ENCODE measurements at places on chromosomes 13 and 19.

DNA sequence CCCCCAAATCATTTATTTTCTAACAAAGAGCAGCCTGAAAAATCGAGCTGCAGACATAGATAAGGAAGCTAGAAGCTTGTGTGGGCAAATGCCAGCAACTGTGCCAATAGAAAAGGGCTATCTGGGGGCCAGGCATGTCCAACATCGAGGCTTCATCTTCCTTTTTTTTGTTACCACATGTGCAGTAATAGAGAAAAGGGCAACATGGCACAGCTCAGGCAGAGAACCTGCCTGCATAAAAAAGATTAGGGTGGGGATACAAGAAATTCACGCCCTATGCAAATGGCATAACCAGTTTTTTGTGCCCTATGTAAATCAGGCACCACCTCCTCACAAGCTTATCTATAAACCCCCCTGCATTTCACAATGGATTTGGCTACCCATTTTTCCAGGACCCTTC lies 60.4 kb upstream of the ABCC4 start:
- DNase-seq = no peak

GRCh38 chr13:108944760-108945159 lies 315.3 kb downstream of the MYO16 start:
- DNase-seq = no peak

GRCh38 chr13:48231933-48232332 lies 1.1 kb upstream of the ITM2B start:
- DNase-seq = no peak

DNA sequence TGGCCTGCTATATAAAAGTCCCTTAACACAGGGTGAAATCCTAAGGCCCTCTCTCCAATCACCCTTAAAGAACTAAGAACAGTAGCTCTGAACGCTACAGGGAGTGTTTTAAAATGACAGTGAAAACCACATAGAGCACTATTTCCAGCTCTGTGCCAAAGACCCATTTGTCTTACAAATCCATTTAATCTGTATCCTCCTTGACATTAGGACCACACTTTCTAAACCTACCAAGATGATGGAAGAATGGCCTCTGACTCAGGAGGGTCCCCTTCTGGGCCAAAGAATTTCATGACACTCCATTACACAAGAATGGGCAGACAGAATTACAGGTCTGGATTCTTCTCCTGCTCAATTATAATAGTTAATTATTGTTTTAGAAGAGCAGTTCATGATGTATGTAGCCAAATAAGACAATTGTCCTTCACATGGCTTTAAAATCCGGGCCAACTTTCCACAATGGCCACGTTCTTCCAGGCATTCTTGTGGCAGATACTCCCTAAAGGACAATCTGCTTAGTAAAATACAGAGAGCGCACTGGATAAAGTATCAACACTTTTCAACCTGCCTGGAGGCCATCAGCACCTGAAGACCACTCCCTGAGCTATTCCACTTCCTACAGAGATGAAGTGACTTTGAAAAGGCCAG lies 61.0 kb downstream of the STK24 start:
- no peak for DNase-seq

DNA sequence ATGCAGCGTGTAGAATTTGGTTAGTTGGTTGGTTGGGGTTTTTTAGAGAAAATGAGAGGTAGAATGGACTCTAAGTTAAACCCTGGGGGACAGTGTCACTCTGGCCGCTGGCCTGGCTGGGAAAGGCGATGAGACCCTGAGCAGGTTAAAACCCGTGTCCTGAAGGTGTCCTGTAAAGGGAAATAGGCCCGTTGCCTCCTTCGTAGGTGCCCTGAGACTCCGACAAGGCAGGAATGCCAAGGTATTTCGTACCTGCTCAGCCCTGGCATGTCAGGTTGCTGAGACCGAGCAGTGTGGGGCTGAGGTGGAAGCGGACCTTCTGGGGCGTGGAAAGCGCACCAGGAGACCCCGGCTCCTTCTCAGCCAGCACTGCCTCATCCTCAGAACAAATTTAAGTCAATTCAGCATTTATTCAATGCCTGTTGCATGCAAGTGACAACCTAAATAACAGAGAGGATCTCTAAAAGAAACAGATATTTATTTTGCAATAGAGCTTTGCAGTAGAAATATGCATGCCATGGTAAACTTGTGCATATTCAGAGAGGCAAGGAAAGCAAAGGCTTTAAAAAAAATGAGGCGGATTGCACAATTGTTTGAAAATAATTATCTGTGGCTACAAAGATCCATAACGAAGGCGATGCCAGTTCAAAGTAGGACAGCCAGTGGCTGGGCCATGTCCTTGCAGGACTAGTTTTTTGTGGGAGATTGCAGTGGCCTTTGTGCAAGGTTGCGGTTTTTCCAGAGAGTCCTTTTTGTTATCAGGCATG lies 1.4 kb upstream of the RAB20 start:
- no peak for DNase-seq

DNA sequence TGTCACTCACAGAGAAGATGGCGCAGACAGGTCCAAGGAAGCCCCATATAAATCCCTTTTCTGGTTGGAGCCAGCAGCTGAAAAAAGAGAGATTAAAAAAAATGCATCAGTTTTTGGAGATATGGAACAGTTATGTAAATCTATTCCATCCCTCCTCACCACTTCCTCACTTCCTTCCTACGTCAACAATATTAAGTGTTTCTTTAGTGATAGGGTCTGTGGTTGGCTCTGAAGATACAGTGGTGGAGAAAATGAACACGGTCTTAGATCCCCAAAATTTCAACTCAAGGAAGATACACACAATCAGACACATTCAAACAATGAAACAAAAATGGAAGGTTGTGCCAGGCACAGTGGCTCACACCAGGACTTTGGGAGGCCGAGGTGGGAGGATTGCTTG lies 31.5 kb downstream of the ADGRE2 start:
- DNase-seq = no peak

GRCh38 chr19:34838753-34839431 lies 65.9 kb upstream of the ZNF599 start:
- no peak for DNase-seq

DNA sequence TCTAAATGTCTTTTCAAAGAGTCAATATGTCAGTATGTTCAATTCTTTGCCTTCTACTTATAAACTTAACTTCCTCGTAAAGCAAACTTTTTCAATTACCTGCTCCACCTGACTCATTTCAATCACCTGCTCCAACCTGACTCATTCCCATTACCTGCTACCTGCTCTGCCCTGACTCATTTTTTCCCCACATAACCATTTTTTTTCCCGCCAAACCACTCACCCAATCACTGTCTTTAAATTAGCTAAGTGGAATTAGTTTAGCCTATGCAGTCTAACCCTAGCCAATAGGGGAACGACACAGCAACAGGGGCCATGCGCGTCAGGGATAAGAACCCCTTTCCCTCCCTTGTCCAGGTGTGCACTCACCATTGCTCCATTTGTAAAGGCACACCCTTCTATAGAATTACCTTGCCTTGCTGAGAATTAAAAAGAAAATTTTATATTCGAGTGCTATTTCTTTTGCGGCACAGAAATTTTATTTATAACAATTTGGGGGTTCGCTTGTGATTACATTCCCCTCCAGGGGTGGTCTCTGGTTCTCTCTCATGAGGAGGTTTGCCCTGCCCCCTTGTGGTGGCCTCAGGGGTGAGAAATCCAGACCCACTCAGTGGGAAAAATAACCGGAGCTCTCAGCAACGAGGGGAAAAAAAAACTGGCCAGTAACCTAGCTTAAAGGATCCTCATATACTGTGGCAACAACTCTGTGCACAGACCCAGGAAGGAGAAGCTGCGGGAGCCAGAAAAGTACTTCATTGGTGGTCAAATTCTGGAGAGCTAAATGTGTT lies 193.1 kb downstream of the ZNF486 start:
- no peak for DNase-seq

- no peak for DNase-seq
Observed at GRCh38 chr13:48400850-48401291, 12.0 kb downstream of the LPAR6 start.

DNA sequence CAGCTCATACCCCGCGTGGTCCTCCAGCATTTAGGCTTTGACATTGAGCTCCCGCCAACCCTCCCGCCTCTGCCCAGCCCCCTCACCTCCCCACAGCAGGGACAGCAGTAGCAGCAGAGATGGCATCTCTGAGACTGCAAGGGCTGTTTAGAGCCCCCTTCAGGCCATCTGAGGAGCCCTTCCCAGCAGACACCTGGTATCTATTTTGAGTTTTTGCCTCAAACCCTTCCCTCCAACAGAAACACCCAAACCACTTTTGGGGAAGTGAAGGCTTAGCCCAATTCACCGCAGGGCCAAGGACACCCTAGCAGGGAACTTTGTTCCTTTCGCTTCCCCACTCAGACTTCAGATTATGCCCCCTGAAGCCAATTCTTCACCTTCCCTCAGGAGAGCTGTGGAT lies 6.3 kb upstream of the ZNF175 start:
- DNase-seq = no peak
